ENCODE measurements at places on chromosomes 2 and 18.

DNA sequence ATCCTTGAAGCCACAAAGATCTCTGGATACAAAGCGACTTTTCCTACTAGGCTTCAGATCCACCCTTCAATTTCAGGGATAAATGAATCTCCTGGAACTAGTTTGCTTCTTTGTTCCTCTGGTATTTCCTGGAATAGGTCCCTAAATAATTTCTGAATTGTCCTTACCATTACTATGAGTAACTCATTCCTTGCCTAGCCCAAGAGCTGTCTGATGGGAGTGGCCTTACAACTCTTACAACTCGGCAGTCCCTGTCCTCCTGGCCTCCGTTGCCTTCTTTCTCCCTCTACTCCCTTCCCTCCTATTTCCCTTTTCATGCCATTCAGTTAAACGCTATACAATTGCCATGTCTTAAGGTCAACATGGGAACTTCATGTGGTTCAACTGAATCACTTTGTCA is 98.2 kb upstream of the FHL2 start:
- DNase-seq: no peak

DNA sequence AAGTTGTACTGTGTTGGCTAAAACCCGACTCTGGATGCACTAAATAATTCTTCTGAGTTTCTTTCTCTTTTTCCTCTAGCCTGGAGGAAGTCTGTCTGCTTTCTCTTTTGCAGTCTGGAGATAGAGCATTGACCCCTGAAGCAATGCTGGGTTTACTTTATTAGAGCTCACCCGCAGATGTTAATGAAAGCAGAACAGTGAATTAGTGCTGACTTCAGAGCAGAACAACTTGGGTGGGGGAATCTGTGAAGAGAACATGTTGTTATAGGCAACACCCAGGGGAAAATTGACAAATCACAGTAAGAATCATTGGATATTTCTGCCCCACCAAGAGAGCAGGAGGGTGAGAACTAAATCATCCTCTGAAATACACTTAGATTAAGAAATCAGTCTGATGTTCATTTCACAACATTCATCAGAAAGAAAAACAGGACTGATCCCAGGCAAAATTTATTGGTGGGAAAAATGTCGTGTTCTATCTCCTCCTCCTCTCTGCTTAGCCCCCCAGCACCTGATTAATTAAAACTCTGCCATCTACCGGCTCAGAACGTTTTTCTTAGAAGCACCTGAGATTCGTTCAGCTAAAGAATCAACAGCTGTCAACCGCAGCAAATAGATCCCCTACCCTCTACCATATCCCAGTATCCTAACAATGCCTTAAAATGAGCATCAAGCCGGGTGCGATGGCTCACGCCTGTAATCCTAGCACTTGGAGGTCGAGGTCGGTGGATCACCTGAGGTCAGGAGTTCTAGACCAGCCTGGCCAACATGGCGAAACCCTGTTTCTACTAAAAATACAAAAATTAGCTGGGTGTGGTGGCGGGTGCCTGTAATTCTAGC is 165.1 kb downstream of the FMNL2 start:
- DNase-seq: no peak

DNA sequence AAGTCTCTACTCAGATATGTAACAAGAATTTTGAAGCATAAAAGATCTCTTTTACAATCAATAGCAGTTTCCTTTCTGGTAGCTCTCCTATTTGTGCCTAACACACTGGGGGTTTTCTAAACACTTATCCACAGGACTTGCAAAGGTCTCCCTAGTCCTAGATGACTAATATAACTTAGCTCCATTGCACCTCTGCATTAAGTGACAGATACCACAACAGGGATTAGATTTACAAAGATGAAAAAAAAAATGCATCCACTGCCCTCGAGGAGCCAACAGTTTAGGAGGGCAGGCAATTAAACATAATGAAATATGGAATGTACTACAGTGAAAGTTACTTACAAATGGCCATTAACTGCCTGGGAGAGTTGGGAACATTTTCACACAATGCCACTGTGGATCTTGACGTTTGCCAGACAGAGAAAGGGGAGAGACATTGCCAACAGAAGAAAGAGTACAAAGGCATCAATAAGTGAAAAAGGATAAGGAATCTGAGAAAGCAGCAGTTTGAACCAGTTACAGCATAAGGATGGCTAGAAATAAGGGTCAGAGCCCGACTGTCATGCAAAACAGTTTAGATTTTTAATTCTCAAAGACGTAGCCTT is 14.3 kb downstream of the PPP3R1 start:
- no peak for DNase-seq

DNA sequence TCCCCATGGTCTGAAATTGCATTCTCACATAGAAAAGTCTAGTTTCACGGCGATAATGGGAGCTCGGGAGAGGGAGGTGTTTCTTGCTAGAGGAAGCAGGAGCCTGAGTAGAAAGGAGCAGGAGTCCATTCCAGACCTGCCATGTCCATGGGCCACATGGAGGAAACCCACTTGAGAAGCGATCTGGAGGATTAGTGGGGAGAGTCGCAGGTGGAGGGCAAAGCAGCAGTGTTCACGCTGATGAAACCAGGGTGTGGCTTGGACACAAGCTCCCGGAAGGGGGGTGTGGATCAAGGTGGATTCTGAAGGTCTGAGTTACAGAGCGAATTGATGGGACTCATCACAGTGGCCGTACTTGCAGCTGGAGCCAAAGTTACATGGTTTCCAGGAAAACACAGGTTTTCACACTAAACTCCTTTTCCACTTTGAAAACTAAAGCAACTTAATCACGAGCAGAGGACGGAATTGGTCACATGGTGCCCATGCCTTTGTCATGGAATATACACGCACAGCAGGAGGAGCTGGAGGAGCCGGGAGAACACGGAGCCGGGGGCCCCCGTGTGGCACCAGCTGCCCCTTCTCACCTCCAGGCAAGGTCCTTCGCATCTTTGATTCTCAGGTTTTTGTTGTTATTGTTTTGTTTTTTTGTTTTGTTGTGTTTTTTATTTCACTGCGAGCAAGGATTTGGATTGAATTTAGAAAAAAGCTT is 255.1 kb upstream of the MYT1L start:
- no peak for DNase-seq

- no peak for DNase-seq
Observed at GRCh38 chr18:23485386-23485785, 17.9 kb upstream of the RMC1 start.

GRCh38 chr18:74841248-74841647 is 243.6 kb downstream of the ZNF407 start:
- no peak for DNase-seq

Data from activated CD4-positive, alpha-beta T cell treated with anti-CD3 and anti-CD28 coated beads for 48 hours (primary cell).